ENCODE measurements at places on chromosomes 5 and 9.

DNA sequence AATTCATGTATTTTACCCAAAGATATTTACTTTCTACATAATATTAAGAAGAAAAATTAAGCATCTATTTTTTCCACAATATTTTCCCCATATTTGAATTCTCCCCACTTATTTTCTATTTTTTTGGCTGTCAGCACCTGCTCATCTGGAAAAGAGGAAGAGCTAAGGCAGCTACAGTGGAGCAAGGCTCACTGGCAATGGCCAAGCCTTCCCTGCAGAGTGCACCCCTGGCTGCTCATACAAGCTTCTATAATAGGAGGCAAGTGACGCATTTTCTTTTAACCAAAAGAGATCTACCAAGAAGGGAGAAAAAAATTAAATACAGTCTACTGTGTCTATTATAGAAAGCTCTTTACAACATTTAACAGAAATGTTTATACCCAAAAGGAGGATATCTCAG lies 72.5 kb downstream of the AUH start:
- no peak for DNase-seq

DNA sequence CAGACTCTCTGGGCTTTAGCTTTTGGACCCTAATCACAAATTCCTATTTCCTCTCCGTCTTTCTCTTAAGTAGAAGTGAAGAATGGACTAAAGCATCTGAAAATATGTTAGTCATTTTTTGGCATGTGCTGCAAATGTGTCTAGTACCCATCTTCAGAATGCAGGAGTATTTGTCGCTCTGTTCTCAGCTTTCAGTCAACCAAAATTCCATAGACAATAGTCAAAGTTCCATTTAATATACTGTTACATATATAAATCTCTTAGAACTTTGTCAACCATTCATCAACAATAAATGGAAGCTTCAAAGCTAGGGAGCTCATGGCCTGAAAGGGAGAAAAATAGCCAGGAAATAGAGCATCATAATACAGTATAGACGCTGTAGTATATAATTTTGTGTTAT lies 509.4 kb downstream of the BNC2 start:
- no peak for DNase-seq

DNA sequence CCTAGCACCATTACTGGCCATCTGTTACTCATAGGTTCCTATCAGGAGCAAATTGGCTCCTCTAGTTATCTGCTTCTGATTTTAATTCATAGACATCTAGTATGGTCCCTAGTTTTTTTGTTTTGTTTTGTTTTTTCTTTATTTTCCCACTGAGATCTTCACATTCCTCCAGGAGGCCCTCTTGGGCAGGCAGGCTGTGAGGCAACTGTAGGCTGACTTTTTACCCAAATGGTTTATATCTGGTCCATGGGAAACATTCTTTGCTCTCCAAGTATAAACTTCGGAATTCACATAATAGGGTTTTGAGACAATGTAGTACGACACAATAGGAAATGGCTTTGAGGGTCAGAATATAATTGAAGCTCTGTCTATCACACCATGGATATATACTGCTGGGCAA lies 250.9 kb upstream of the DAB2 start:
- peak; percentile 72 for DNase-seq

- DNase-seq, result peak; percentile 38
These were observed 15.6 kb downstream of the NIM1K start for GRCh38 chr5:43207601-43208000.

DNA sequence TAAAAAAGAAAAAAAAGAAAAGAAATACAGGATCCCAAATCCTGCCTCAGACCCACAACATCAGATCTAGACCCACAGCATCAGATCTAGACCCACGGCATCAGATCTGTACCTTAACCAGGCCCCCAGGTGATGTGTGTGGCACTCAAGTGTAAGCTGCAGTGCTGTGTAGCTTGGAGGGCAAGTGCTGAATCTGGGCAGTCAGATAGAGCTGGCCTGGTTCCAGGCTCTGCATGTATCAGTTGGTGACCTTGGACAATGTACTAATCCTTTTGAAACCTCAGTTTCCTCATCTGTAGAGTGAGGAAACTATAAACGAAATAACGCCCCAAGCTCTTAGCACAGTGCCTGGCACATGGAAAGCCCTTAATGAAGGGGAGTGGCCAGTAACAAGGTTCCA lies 16.7 kb downstream of the COL15A1 start:
- no peak for DNase-seq

GRCh38 chr5:137034213-137034612 lies 464.9 kb downstream of the SPOCK1 start:
- no peak for DNase-seq

DNA sequence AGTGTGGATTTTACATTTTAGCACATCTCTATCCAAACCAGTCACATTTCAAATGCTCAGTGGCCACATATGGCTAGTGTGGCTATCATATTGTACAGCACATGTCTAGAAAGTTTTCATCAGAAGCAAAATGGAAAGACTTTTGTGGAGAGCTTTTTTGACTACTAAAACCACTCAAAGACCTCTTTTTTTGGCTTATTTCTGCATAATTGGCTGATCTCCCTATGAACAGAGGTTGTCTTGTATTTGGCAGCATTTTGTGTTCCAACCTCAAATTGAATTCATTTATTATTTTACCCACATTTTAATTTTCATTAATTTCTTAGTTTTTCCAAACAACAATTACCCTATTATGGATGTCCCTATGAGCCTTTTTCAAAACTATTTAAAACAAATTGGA lies 395.7 kb downstream of the TLE1 start:
- DNase-seq, result no peak

GRCh38 chr9:70954596-70955143 lies 166.8 kb downstream of the TRPM3 start:
- DNase-seq, result no peak

- DNase-seq, result no peak
These were observed 935.2 kb upstream of the DMAC1 start for GRCh38 chr9:8734760-8735159.

DNA sequence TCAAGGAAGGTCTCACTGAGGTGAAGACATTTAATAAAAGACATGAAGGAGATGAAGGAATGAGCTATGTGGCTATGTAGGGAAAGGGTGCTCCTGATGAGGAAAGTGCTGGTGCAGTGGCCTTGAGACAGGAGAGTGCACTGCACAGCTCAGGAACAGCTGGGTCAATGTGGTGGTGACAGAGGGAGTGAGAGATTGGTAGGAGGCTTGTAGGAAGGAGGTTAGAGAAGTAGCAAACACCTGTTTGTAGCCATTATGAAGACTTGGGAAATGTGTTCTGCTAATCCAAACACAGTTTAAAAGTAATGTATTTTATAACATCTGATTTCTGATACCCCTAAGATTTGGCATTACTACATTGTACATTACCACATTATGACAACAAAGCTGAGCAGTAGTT lies 115.1 kb upstream of the MTAP start:
- no peak for DNase-seq

GRCh38 chr9:86471171-86471815 lies 117.1 kb upstream of the TUT7 start:
- no peak for DNase-seq

DNA sequence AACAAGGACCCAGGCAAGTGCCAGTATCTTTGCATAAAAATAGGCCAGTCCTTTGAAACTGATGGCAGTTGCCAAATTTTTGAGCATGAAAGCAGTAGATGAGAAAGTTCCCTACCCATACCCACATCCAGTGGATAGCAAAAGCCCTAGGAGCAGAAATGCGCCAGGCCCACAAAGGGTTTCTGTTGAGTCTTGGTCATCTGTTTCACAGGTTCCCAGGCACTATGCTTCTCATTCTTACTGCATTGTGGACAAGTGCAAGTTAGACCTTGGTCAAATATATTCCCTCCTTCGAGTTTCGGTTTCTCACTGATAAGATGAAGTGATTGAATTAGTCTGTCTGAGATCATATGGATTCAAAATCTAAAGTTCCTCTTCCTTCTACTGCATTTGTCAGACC lies 152.3 kb downstream of the NR3C1 start:
- no peak for DNase-seq

DNA sequence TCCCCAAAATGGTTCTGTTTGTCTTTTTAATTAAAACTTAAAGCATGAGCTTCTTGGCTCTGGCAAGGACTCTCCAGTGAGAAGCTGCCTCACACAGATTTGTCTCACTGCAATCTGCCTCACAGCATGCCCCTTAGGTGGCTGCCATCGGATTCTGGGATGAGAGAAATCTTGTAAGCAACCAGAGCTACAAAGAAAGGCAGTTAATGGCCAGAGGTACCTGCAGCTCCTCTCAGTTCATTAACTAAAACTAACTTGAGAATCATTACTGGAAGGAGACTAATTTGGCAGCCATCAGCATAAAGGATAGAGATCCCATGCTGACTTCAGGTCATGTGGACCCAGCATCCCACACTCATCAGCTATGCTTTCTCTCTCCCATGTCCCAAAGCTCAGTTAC lies 220.6 kb upstream of the DMAC1 start:
- no peak for DNase-seq

- DNase-seq, result no peak
These were observed 757 bp downstream of the TMEM250 start for GRCh38 chr9:136117916-136118319.

- DNase-seq, result no peak
These were observed 177.3 kb upstream of the VCAN start for GRCh38 chr5:83294246-83294645.

GRCh38 chr9:33628865-33629410 lies 104.9 kb downstream of the ANKRD18B start:
- DNase-seq, result no peak

Data from choroid plexus epithelial cell (primary cell).